Thoracic aorta (tissue), 2 donors: ENCODE measurements at places on chromosomes 1 and 21.

DNA sequence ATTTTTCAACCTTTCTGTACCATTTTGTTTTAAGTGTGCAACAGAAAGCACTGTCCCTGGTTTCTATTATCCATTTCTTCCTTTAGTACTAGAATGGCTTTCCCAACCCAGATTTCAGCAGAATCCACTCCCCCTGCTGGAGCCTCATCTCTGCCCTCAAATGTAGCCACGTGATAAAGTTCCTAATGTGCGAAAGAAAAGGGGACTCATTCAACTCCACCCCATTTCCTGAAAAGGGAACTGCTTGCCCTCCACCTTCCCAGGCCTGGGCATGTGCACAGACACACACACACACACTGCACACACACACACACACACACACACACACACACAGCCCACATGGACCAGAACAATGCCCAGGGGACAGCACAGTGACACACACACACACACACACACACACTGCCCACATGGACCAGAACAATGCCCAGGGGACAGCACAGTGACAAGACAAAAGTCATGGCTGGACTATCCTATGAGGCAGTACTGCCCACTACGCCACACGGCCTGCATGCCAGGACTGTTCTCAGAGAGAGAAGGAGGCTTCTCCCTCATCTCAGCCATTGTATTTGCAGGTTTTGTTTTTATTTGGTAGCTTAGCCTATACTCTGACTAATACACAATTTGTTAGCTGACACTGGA is 33.2 kb downstream of the PACC1 start:
- peaks cover 17% of the 10 kb centered on the region for H3K36me3 ChIP-seq
- no peak for DNase-seq
- no peaks in the 10 kb centered on the region for H3K27me3 ChIP-seq
- no peak overlapping the region for H3K27ac ChIP-seq
- H3K4me1 ChIP-seq = no peaks in the 10 kb centered on the region

DNA sequence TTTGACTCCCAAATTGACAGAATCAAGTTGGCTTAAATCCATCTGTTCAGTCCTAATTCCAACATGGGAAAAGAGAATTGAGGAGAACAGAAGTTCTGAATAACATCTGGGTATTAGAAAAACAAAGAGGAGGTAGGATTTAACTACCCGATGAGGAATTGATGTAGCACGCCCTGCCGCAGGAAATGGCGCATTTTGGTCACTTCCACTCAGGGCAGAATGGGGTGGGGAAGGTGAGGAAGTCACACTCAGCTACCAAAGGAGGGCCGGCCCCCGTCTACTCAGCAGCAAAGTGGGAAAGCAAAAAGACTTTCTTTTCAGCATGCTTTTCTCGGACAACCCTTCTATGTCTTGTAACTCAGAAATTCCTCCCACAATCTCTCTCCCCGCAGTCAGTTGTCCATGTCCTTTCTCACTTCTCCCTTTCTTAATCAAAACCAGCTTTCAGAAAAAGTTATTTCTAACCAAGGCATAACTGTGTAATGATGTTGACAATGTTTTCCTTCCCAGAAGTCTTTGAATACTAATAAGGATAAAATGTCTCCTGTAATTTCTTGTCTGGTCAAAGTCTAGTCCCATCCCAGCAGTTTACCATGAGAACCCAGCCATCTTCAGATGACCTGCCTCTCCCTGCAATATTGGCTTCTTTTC is 60.5 kb upstream of the SIPA1L2 start:
- H3K4me1 ChIP-seq = no peaks in the 10 kb centered on the region
- DNase-seq = no peak
- no peak overlapping the region for H3K4me3 ChIP-seq
- no peaks in the 10 kb centered on the region for H3K36me3 ChIP-seq
- no peak overlapping the region for H3K27ac ChIP-seq

DNA sequence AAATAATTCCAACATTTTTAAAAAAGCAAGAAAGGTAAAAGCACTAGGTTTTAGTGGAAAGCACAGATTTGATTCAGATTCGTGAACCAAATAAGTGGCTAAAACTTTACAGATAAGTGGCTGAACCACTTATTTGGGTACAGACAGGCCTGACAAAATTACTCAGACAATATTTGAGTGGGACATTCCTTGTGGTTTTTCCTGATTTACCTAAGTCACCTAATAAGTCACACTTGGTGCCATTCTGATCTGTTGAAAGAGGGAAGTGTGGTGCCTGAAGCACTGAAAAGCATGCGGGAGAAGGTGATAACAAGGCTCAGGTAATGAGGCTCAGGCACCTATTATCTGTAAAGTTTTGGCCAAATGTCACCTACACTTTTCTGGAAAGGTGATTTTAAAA is 81.6 kb upstream of the CD55 start:
- no peaks in the 10 kb centered on the region for H3K27me3 ChIP-seq
- H3K4me3 ChIP-seq = no peak overlapping the region
- H3K27ac ChIP-seq = no peak overlapping the region
- no peak for DNase-seq
- no peaks in the 10 kb centered on the region for H3K36me3 ChIP-seq
- no peaks in the 10 kb centered on the region for H3K4me1 ChIP-seq

DNA sequence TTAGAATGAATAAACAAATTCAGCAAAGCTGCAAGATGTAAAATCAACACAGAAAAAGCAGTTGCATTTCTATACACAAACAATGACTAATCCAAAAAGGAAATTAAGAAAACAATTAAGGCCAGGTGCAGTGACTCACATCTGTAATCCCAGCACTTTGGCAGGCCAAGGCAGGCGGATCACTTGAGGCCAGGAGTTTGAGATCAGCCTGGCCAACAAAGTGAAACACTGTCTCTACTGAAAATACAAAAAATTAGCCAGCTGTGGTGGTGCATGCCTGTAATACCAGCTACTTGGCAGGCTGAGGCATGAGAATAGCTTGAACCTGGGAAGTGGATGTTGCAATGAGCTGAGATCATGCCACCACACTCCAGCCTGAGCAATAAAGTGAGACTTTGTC is 22.3 kb downstream of the THEM4 start:
- no peak overlapping the region for H3K4me3 ChIP-seq
- no peak overlapping the region for H3K27ac ChIP-seq
- DNase-seq = no peak
- H3K4me1 ChIP-seq = no peaks in the 10 kb centered on the region

GRCh38 chr1:81819613-81820012 is 18.9 kb downstream of the ADGRL2 start:
- no peak overlapping the region for H3K4me3 ChIP-seq
- no peak overlapping the region for H3K27ac ChIP-seq
- no peaks in the 10 kb centered on the region for H3K27me3 ChIP-seq
- H3K36me3 ChIP-seq = no peaks in the 10 kb centered on the region
- H3K4me1 ChIP-seq = peaks cover 6% of the 10 kb centered on the region

DNA sequence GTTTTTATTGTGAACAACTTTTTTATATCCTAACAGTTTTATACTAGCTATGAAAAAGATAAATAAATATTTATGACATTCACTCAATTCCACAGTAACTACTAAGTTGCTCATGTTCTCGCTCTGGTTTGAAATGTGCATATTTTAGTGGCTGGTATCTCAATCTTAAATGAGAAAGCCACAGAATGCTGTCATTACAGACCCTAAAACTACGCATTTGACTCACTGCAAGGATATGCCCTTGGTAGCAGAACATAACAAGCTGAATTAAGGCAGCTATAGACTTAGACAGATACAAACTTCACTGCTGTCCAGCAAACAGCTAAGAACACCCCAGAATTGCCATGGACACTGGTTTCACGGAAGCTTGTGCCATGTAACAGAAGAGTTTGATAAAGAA is 19.0 kb downstream of the DAB1 start:
- H3K4me3 ChIP-seq = no peak overlapping the region
- no peak for DNase-seq
- H3K27me3 ChIP-seq = no peaks in the 10 kb centered on the region
- no peak overlapping the region for H3K27ac ChIP-seq
- H3K4me1 ChIP-seq = no peaks in the 10 kb centered on the region
- no peaks in the 10 kb centered on the region for H3K36me3 ChIP-seq

- no peaks in the 10 kb centered on the region for H3K36me3 ChIP-seq
- no peak overlapping the region for H3K4me3 ChIP-seq
- DNase-seq = no peak
- H3K27ac ChIP-seq = no peak overlapping the region
- no peaks in the 10 kb centered on the region for H3K27me3 ChIP-seq
- H3K4me1 ChIP-seq = peaks cover 29% of the 10 kb centered on the region
Observed at GRCh38 chr1:41504114-41505035, 19.9 kb upstream of the EDN2 start.

GRCh38 chr1:46012236-46012635 is 120.2 kb downstream of the PIK3R3 start:
- no peak for DNase-seq
- no peaks in the 10 kb centered on the region for H3K27me3 ChIP-seq
- H3K36me3 ChIP-seq = peaks cover 20% of the 10 kb centered on the region
- H3K4me3 ChIP-seq = no peak overlapping the region
